Stimulated activated CD8-positive, alpha-beta memory T cell treated with anti-CD3 and anti-CD28 coated beads, Interleukin-7, amount 100 ng/mL, for 24 hours (primary cell): ENCODE measurements at places on chromosomes 6 and 20.

- no peak for DNase-seq
Observed at GRCh38 chr20:31826074-31826473, 6.9 kb downstream of the MYLK2 start.

DNA sequence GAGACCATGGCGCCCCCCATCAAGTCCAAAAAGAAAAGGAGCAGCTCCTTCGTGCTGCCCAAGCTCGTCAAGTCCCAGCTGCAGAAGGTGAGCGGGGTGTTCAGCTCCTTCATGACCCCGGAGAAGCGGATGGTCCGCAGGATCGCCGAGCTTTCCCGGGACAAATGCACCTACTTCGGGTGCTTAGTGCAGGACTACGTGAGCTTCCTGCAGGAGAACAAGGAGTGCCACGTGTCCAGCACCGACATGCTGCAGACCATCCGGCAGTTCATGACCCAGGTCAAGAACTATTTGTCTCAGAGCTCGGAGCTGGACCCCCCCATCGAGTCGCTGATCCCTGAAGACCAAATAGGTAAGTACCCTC lies 41.7 kb upstream of the NAA20 start:
- DNase-seq, result no peak

DNA sequence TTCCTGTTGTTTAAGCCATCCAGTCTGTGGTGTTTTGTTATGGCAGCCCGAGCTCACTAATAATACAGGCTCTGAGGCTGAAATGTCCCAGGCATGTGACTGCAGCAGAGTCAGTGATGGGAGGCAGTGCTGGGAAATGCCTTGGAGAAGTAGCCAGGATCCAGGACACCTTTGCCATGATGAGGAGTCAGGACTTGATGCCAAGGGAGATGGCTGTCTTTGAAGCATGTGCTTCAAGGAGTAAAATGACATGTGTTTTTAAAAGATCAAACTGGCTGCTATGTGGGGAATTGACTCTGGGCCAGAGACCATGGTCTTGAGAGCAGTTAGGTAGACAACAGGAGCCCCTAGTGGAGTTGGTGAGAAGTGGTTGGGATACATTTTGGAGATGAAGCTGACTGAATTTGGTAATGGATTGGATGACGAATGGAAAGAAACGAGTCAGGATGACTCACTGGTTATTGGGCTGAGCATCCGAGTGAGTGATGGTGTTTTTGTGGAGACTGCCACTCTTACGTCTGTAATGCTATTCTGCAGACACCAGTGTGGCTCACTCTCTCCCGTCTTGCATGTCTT lies 322.2 kb downstream of the PLCB1 start:
- no peak for DNase-seq

- no peak for DNase-seq
Observed at GRCh38 chr6:25218346-25218745, 60.8 kb upstream of the CARMIL1 start.

- DNase-seq, result no peak
Observed at GRCh38 chr20:41007481-41007880, 21.1 kb upstream of the TOP1 start.

DNA sequence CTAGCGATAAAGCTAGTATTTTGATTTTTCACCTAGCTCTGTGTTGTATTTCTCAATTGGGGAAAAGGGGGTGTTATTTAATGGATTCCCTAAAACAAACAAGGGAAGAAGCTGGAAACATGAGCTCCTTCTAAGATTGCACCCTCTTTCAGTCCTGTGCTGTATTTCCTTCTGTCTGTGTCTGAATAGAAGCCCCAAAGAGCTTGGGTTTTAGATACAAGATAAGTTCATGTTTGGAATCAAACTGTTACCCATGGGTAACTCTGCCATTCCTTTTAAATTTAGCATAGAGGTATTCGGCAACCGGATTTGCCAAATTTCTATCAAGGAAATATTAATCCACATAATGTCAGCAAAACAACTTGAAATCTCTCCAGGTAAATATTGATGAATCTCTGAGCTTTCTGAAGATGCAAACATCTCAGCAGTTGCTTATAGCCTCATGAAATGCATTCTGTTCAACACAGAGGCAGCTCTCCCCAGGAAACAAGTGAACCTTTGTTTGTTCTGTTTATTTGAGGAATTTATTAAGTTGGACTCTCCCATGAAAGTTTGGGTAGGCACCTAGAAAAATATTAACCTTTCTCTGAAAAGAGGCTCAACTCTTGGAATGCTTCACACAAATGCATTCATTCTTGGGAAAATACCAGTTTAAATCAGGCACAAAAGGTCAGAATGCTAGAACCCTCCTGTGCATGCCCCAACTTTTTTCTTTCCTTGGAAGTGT lies 9.9 kb upstream of the SCGN start:
- DNase-seq, result no peak

DNA sequence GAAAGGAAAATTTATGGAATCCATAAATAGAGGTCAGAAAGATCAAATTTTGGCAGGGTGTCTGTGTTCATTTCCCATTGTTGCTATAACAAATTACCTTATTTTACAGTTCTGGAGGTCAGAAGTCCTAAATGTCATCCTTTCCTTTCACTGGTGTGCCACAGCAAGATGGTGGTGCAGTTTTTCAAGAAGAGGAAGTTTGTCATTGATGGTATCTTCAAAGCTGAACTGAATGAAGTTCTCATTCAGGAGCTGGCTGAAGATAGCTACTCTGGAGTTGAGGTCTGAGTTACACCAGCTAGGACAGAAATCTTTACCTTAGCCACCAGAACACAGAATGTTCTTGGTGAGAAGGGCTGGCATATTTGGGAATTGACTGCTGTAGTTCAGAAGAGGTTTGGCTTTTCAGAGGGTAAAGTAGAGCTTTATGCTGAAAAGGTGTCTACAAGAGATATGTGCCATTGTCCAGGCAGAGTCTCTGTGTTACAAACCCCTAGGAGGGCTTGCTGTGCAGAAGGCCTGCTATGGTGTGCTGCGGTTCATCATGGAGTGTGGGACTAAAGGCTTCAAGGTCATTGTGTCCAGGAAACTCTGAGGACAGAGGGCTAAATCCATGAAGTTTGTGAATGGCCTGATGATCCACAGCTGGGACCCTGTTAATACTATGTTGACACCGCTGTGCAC lies 7.2 kb upstream of the CCNC start:
- DNase-seq, result no peak

DNA sequence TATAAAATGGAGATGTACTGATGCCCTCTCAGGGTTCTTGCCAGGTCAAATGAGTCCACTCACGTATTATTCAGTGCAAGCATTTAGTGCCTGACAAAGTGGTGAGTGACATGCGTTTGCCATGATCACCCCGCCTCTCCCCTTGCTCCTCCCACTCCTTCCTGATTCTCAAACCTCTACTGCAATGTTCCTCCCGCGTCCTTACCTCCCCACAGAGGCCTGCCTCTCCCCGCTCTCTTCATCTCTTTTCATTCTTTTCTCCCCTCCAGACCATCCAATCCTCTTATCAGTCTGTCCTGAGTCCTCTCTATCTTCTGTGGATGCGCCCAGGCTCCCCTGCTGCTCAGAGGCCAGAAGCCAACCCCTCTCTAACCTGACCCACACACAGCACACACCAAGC lies 40.7 kb downstream of the KCNK5 start:
- no peak for DNase-seq

- peak; percentile 7 for DNase-seq
Observed at GRCh38 chr20:10553326-10553984, 118.3 kb downstream of the SLX4IP start.

GRCh38 chr6:43469947-43470346 lies 7.4 kb upstream of the TJAP1 start:
- DNase-seq, result no peak

- no peak for DNase-seq
Observed at GRCh38 chr6:69284176-69284730, 512.6 kb downstream of the LMBRD1 start.

DNA sequence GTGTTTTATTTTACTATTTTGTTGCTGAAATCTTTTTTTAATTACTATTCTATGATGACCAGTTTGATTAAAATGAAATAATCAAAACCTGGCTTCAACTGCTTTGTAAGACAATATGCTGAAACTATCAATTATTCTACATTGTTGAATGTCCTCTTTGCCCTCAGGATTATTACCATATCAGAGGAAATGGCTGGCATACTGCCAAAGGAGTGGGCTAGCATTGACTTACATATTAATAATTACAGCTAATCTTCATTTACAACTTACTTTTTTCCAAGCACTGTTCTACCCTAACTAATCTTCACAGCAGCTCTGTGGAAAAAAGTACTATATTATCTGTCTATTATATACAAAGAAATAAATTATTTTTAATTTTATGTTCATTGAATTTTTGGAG lies 560.5 kb downstream of the BCKDHB start:
- DNase-seq, result no peak

- no peak for DNase-seq
Observed at GRCh38 chr6:89328976-89329375, 13.9 kb upstream of the GABRR2 start.

DNA sequence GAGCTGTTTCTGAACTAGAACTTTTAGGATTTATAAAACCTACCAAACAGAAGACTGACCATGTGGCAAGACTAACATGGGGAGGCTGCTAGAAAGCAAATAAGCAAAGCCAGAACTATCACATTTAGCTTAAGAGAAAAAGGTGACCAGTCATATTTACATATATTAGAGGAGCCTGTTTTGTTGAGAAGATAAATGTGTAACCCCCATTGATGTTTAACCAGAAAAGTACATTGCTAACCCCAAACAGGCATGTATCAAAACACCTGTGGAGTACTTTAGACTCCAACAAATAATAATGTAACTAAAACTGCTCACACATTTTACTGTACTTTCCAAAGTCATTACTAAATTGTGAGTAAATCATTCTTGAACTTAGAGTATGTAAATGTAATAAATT lies 35.0 kb downstream of the AKIRIN2 start:
- no peak for DNase-seq

DNA sequence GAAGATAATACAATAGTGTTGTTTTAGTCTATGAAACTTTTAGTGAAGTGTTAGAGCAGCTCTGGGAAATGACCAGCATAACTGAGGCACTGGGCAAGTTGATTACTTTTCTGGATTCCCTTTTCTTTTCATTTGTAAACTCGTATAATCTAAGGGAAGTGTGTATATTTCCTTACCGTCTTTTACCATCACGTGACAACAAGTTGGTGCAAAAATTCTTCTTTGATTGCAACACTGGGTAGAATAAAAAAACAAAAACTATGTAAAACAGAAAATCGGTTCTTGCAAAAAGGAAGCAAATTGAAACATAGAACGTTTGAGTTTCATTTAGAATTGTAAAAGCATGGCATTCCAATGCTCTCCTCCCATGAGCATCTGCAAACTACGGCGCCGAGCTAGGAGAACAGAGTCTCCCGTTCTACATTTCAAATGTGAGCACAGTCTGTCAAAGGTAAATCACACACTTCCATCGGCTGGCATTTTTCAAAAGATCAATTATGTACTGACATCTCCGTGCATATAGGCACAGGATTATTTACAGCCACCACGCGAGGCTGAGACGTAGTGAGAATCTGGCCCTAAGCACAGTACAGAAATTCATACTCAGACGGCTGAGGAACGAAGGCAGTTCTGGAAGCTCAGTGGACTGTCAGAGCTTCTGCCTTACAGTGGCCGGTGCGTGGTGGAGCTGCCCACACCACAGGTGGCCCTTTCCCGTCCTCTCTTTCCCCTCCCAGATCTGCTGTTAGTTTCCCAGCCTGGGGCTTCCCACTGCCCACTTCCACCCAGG lies 314.0 kb downstream of the BMP7 start:
- DNase-seq, result no peak

GRCh38 chr6:88519301-88520016 lies 353.3 kb upstream of the CNR1 start:
- DNase-seq, result no peak

GRCh38 chr20:45163083-45163803 lies 11.5 kb upstream of the PI3 start:
- no peak for DNase-seq

- no peak for DNase-seq
Observed at GRCh38 chr6:91464718-91465117, 877.8 kb upstream of the MAP3K7 start.

DNA sequence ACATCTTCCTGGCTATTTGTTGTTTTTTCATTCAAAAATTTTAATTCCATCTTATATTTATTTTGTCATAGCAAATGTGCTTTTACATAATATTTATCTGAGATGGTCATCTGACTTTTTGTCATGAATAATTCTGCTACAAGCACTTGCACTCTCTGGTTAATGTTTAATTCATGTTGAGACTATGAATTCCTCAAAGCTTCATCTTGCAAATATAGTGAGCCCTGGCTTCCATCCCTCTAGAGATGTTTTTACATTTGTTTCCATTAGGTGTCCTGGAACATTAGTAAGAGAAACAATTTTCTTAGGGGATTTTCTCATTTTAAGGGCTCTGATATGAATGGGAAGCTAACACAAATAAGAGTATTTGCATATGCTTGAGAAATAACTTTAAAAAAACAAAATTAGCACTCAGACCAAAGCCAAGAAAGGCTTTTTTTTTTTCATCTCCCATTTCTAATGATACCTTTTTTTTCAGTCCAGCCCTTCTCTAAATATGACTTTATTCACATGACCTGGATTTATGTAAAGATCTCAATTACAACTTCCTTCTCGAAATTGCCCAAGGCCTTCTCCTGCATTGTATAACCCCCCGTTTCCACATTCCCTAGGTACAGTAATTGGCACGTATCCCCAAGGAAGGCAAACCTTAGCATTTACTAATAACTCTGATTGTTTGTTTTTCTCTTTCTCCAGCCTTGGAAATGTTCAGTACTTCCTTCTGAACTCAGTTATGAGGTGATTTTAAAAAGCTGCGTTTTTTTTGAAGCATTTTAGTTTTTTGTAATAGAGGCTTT lies 797.0 kb upstream of the GJE1 start:
- DNase-seq, result no peak

- DNase-seq, result no peak
Observed at GRCh38 chr6:65638047-65638831, 68.8 kb downstream of the EYS start.

DNA sequence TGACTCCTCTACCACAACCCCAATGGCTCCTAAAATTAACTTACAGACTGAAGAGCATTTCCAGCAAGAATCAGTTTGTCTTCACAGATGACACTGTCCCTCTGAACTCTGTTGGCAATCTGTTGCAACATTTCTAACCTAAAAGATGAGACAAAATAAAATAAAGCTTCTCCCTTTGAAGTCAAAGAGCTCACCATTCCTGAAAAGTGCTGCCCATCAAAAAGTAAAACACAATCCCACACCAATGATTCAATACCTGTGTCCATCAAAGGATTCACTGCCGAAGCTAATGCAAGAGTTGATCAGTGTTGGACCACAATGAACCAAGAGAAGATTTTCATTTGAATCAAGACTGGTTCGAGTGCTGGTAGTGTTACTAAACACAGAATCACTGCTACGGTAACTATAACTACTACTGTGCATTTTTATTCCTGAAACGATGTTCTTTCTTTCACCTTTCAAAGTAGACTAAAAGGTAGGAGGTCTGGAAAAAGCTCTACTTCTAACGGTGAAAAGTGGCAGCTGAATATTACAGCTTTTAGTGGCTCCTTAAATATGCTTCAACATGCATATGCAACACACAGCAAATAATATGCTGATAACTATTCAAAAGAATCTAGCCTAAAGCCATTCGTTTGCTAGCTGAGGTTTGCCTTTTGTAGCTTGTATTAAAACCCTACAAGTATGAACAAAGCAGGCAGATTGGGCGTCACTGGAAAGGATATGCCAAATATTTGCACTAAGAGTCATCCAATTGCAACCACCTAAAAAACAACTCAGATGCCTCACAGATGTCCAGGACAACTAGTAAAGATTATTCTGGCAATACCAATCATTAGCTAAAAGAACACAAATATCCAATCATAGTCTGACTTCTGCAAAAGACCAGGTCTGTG lies at the start of gene DST:
TSS of gene DST (minus strand) at position 524 of the 896 bp plus-strand sequence.
- no peak for DNase-seq

- no peak for DNase-seq
Observed at GRCh38 chr6:136947037-136947436, 24.9 kb downstream of the SLC35D3 start.
